ENCODE measurements at places on chromosomes 11 and 22.
A peak's percentile ranks its signal among the peaks of the same experiment; 100 is the strongest.

- no peak for DNase-seq
Observed at GRCh38 chr11:12164061-12165014, 53.9 kb downstream of the MICAL2 start.

- no peak for DNase-seq
Observed at GRCh38 chr11:71203681-71204080, 48.7 kb downstream of the SHANK2 start.

- no peak for DNase-seq
Observed at GRCh38 chr11:133945087-133945974, 11.4 kb downstream of the IGSF9B start.

DNA sequence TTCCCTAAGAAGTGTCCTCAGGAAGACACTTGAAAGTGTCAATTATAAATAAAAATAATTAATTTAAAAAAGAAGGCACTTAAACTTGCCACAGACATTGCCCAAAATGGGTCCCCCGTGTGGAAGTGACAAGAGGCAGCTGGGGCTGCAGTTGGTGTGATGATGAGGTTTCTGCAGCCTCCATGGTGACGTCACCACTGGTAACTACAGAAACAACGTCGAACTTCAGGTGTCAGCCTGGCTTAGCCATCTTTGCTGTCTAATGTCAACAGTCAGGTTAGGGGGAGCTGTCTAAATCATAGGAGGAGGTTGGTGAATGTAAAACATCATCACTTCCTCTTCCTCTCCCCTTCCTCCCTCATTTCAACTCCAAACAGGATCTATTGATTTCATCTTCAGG, 328.6 kb downstream of the MN1 start:
- DNase-seq: no peak

- no peak for DNase-seq
Observed at GRCh38 chr11:63608353-63609345, 5.6 kb downstream of the PLAAT3 start.

DNA sequence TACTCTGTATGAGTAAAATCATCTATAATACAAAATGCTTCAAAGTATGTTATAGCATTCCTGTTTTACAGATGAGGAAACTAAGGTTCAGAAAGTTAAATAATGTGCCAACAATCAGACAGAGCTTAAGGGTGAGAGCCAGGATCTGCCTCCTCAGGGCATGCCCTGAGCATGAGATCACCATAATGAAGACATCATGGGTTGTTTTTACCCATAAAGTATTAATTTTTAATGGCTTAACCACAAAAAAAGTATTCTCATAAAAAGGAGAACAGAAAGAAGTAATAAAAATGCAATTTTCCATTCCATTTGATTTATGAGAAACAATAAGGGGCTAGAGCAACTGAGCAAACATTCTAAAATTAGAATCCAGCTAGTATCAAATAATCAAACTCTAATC, 534.3 kb upstream of the ARHGAP42 start:
- no peak for DNase-seq

GRCh38 chr11:87463486-87464102, 425.9 kb downstream of the TMEM135 start:
- peak; percentile 17 for DNase-seq

GRCh38 chr11:74460065-74460464, 7.3 kb downstream of the KCNE3 start:
- DNase-seq: no peak

GRCh38 chr22:20153945-20154344, 3.1 kb upstream of the CCDC188 start:
- DNase-seq: no peak

- DNase-seq: no peak
Observed at GRCh38 chr11:102239911-102240310, 77.4 kb upstream of the BIRC3 start.

DNA sequence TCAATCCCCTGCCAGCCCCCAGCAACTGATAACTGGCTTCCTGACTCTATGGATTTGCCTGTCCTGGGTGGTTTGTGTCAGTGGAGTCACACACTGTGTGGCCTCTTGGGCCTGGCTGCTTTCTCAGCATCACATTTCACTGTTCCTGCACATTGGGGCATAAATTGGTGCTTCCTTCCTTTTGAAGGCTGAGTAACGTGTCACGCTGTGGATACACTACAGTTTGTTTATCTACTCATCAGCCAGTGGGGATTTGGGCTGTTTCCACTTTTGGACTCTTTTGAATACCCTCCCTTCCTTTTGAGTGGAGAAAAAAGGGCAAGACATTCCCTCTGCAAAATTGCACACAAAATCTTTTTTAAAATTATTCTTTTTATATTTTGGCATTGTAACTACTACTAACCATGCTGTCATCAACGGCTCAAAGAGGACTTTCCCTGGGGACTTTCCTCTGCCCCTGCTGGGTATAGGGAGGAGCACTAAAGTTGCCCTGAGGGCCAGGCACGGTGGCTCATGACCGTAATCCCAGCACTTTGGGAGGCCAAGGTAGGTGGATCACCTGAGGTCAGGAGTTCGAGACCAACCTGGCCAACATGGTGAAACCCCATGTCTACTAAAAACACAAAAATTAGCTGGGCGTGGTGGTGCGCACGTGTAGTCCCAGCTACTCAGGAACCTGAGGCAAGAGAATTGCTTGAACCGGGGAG, 7.8 kb upstream of the CELSR1 start:
- DNase-seq: no peak

- DNase-seq: no peak
Observed at GRCh38 chr11:71933141-71933933, 4.5 kb downstream of the RNF121 start.

DNA sequence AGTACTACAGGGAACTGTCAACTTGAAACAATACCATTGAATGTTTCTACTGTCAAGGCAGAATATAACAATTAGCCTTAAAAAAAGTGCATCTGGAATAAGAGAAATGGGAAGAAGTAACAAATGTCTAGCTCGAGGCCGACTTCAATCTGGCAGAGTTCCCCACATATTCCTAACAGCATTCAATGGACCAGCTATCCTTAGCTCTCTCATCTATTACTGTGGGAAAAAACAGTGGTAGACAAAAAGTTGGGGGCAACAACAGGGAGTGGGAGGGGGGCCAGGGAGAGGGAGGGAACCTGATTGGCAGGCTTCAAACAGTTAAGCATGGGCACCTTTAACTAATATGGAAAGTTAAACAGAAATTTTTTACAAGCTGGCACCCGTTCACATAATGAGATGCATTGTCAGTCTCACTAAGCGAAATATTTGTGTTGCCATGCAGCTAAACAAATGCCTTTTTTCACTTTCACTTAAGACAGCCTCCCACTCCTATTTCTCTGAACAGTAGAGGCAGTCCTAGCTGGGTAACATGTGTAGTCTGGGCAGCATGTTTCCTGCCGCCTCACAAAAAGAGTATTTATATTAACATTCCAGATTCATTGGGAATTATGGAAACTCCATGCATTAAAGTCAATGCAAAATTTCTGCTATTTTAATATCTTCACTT, 62.2 kb upstream of the SOX6 start:
- no peak for DNase-seq

DNA sequence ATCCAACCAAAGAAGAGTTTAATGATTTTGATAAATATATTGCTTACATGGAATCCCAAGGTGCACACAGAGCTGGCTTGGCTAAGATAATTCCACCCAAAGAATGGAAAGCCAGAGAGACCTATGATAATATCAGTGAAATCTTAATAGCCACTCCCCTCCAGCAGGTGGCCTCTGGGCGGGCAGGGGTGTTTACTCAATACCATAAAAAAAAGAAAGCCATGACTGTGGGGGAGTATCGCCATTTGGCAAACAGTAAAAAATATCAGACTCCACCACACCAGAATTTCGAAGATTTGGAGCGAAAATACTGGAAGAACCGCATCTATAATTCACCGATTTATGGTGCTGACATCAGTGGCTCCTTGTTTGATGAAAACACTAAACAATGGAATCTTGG, 23.9 kb downstream of the KDM4D start:
- DNase-seq: no peak

DNA sequence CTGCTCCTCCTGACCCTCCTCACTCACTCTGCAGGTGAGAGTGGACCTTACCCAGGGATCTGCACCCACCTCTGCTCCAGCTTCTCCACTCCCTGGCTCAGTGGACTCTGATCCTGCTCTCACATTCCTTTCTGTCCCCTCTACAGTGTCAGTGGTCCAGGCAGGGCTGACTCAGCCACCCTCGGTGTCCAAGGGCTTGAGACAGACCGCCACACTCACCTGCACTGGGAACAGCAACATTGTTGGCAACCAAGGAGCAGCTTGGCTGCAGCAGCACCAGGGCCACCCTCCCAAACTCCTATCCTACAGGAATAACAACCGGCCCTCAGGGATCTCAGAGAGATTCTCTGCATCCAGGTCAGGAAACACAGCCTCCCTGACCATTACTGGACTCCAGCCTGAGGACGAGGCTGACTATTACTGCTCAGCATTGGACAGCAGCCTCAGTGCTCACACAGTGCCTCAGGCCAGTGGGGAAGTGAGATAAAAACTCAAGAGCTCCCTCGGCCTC, 29.7 kb upstream of the VPREB1 start:
- DNase-seq: no peak

- no peak for DNase-seq
Observed at GRCh38 chr11:47923667-47924066, 56.7 kb upstream of the PTPRJ start.

- DNase-seq: no peak
Observed at GRCh38 chr11:8005556-8005955, 18.4 kb downstream of the EIF3F start.

GRCh38 chr22:48071305-48071704, 1308.9 kb downstream of the TBC1D22A start:
- no peak for DNase-seq

- DNase-seq: no peak
Observed at GRCh38 chr22:46060292-46061123, 83.5 kb upstream of the WNT7B start.

- DNase-seq: no peak
Observed at GRCh38 chr11:75002516-75002915, 13.8 kb downstream of the NEU3 start.

GRCh38 chr11:29227811-29228210, 789.0 kb downstream of the KCNA4 start:
- DNase-seq: no peak

DNA sequence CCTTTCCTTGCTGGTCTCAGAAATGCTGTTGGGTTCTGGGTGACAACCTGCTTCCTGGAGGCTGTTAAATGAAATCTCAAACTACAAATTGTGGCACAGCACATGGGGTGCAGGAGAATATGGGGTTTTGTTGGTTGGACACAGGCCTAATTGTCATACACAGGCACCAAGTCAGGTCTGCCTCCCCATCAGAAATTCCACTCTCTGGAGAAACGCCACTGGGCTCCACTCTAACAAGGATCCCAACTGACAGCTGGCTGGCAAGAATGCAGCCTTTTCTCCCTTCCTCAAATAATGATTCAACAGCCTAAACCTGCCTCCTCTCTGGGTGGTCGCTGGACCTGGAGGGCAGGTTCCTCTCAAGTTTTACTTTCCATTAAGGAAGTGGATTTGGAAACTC, 177.8 kb upstream of the NARS2 start:
- no peak for DNase-seq

DNA sequence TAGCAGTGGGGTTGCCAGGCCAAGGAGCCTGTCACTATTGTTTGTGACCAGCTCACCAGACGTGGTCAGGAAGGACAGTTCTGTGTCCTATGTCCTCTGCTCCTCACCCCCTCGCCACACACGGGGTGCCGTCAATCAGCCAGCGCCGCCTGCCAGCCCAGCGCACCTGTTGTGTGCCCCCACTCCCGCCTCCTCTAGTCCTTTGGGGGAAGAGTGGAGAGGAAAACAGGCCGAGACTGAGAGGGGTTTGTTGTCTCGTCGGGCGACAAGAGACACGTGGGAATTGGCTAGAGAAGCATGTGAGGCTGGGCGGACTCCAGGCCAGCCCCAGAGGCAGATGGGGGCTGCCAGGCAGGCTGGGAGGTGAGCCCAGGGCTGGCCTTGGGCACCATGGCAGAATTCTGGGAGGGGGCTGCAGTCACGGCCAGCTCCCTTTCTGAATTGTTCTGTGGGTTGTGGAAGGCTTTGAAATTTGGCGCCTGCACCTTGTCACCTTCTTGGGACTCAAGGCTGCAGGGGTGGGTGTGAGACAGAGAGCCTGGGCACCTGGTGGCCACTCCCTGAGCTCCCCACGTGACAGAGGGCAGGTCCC, 3.1 kb upstream of the KCNQ1OT1 start:
- DNase-seq: no peak

- no peak for DNase-seq
Observed at GRCh38 chr11:102936864-102937509, 18.5 kb downstream of the MMP13 start.

- no peak for DNase-seq
Observed at GRCh38 chr11:121059605-121060004, 35.7 kb downstream of the TBCEL start.

- DNase-seq: no peak
Observed at GRCh38 chr11:130451231-130452019, 3.0 kb downstream of the ADAMTS15 start.

DNA sequence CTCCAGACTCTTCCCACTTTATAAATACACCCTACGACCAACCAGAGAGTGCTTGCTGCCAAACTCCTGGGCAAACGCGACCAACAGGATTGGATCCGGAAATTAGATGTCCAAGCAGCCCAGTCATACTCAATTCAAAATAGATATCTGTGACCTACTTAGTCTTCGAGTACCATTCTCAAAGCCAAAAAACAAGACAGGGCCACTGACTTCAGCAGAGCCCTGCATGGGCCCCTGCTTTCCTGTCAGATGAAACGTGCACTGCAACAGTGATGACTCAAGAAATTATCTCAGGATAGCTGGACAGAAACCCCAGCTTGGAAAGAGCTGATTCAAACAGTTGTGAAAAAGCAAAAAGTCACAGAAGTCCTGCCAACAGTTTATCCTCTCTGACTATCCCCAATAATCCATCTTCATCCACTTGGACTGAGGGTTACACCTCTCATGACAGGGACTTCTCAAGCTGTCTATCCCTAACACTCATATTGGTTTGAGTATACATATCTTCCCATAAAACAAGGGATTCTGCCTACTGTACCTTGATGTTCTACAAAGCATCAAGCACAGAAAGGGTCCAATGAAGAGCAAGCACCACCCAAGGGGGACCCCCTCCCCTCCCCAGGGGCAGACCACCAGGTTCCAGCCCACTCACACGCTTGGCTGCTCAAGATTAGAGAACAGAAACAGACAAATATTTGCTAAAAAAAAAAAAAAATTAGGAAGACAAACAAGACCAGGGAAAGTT, 17.4 kb downstream of the SMCO4 start:
- DNase-seq: no peak

DNA sequence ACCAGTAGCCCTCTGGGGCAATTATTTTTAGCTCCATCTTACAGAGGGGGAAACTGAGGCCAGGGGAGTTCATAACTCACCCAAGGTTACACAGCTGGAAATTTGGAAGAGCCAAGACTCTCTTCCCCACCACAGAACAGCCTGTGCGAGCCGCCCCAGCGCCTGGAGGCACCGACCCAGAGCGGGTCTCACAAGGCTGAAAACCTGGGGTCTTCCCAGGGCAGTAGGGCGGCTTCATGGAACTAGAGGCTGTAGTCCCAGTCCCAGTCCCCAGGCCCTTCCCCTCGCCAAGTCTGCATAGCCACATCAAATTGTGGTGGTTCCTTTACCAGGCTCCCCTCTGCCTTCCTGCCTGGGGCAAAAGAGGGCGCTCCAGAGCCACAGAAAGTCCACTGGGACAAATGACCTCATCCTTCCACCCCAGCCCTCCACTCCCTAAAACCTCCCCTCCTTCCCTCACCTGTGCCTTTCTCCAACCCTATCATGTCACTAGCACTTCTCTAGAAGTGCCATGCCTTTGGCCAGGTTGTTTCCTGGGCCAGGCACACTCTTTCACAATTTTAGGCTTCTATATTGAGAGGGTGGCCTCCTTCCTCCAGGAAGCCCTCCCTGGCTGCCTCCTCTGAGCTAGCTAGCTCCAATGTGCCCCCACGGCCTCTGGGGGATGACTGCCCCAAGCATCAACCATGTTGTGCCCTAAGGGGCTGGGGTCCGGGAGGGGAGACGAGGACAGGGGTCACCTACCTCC, 15.2 kb upstream of the CDC42EP1 start:
- DNase-seq: no peak
